ENCODE measurements at places on chromosomes 5 and 9.

DNA sequence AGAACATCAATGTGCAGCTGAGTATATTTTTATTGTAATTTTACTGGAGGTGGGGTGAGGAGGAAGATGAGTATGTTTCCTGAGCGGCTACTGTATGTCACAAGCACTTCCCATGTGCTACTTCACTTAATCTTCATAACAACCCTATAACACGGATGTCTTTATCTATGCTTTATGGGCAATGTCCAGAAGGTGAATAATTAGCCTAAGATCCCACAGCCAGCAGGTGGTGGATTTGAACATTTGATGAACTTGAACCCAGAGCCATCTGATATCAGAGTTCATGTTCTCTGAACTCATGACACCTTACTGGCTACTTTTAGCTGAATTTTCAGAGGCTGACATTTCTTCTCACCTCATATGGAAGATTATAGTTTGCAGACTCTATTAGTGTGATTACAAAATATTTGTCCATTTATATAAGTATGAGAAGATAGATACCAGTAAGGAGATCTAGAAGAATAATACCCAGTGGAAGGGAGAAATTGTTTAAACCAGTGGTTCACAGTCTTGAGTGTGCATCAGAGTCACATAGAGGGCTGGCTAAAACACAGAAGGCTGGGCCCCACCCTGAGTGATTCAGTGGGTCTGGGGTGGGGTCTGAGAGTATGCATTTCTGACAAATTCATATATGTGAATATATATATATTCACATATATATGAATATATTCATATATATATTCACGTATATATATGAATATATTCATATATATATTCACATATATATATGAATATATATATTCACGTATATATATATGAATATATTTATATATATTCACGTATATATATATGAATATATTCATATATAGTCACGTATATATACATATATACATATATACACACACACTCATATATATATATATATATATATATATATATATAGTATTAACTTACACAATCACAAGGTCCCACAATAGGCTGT, 164.4 kb upstream of the NR3C1 start:
- DNase-seq, result no peak

GRCh38 chr5:165874851-165875250, 2369.4 kb downstream of the MAT2B start:
- DNase-seq, result no peak

DNA sequence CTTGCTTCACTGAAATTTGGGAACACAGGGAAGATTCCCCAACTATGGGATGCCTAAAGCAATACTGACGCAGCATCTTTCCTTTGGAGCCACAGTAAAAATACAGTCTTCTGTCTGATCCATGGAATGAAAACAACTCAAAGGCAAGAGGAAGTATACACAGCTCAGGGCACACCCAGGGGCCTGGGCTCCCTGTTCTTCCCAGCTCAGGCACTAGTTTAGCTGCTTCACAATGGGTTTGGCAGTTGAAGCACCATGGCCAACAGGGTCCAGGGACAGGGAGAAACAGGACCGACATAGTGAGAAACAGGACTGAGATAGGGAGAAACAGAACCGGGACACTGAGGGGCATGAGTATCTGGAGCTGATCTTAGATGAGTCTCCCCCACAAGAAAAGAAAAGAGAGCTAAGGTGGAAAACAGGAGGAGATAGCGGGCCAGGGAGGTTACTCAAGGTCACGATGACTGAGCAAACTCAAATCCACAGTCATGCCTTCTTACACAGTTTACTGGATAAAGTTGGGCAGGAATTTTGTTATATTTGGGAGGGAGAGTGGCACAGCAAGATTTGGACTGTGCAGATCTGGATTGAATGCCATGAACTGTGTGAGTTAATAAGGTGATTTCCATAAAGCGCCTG, 198.8 kb downstream of the SMARCA2 start:
- no peak for DNase-seq

DNA sequence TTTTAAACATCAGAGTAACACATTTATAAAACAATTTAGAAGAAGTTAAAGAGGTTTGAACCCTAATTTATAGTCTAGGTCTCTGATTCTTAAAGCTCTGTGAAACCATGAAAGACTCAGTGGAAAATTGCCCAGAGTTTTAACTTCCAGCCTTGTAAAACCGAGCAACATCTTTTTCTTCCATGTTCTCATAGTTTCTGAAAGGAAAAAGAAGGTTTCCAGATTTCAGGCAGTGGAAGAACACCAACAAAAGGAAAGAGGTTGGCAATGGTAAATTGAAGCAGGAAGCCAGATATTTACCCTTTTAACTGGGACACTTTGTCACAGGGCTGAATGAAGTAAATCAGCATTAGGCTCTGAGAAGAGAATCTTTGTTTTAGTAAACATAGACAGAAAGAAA, 1999.3 kb downstream of the MAT2B start:
- DNase-seq, result no peak

GRCh38 chr5:117454716-117455212, 880.1 kb upstream of the SEMA6A start:
- peak; percentile 68 for DNase-seq

DNA sequence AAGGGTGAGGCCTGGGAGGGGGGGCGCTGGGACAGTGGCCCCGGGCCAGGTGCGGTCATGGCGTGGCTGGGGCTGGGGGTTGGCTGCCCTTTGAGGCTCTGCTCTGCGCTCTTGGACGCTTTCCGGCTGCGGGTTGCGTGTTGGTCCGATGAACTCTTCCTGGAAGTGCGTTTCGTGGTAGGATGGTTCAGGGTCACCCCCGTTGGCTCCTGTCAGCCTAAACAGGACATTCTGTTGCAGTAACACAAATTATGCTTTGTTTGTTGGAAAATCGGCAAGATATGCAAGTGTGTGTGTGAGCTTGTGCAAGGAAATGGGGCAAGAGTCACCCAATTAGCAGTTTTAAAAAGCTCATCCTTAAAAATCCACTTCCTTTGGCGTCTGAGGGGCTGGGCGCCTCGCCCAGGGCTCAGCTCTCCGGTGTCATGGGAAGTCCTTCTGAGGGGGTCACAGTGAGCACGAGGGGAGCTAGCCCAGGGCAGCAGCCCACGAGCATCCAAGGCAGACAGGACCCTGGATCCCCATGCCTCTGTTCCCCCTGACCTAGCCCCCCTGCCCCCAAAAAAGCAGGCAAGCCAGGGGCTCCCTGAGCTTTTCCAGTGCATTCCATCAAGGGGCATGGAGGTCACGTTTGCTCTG, 22.2 kb upstream of the RNU6ATAC start:
- DNase-seq, result peak; percentile 2

DNA sequence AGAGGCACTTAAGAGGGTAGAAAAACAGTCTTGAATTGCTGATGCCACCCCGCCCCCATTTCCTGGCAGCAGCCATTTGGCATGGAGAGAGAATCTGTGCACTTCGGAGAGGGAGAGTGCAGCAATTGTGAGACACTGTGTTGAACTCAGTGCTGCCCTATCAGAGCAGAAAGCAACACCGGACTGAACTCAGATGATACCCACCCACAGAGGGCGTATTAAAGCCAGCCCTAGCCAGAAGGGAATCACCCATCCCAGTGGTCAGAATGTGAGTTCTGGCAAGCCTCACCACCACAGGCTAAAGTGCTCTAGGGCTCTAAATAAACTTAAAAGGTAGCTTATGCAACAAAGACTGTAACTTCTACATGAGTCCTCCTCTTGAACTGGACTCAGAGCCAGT, 88.4 kb upstream of the RGS7BP start:
- no peak for DNase-seq

DNA sequence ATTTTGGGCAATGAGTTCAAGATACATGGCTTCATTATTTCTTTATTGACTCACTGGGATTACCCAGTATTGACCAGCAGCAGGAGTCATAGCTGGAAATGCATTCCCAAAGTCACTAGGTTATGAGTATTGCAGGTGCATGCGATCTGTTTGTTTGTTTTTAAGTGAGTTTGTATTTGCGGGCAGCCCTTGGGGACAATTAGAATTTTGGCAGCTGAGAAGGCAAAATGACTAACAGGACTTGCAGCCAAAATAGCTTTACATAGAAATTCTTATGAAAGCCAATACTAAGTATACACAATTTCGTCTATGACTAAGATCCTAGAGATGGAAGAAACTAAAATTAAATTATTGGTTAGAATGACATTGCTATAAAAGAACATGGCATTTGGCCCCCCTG, 18.1 kb upstream of the RGMB start:
- no peak for DNase-seq

GRCh38 chr5:156670615-156671014, 179.5 kb upstream of the PPP1R2B start:
- no peak for DNase-seq

GRCh38 chr5:98698359-98698758, 75.1 kb upstream of the RGMB start:
- DNase-seq, result no peak

DNA sequence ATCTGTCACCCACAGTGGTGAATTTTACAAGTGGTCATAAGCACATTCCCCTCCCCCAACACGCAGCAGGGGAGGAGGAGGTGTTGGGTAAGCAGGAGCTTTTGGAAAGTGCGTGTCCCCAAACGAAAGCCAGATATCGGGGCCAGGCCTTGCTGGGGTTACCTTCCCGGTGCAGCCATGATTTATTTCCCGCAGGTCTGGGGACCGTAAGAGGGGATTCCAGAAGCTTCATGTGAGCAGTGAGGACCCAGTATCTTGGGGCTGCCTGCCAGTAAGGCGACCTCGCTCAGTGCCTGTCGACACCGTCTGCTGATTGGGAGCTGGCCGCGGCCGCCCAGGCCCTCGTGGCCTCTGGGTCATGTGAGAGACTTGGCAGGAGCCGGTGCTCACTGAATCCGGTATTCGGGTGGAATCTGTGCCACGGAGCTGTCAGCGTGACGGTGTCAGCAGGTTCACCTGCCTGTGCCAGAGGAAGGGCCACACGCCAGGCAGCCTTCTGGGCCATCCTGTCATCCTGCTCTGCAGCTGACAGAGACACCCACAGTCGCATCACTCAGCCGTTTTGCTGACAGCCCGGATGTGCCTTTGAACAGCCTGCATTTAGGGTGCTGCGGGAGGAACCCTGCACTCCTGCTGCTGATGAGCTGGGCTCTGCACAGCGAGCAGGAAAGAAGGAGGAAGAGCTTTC, 37.3 kb downstream of the SEC61B start:
- DNase-seq, result peak; percentile 76

DNA sequence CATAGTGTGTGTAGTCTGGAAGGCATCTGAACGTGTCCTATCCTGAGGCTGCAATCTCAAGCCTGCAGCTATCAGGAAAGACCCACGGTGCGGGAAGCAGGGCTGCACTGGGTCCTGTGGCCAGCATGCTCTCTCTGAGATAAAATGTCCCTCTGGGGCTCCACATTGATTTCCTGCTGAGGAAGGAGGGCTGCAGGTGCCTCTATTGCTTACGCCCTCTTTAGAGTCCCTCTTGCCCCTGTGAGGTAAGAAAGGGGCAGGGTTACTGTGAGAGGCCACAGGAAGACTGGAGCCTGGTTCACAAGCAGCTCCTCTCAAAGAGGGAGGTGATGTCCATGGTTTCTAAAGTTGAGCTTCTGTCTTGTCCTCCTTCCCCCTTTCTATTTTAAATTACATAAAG, 299.9 kb upstream of the RFX3 start:
- no peak for DNase-seq

- DNase-seq, result no peak
Measured at GRCh38 chr5:68528821-68529273, 313.3 kb downstream of the PIK3R1 start.

- no peak for DNase-seq
Measured at GRCh38 chr9:2340046-2340760, 281.4 kb upstream of the VLDLR start.

- no peak for DNase-seq
Measured at GRCh38 chr9:126673689-126674364, 60.1 kb downstream of the LMX1B start.

- no peak for DNase-seq
Measured at GRCh38 chr9:72951520-72952380, 1.1 kb downstream of the ALDH1A1 start.

GRCh38 chr5:92939428-92939827, 641.6 kb downstream of the NR2F1-AS1 start:
- DNase-seq, result no peak

- DNase-seq, result peak; percentile 82
Measured at GRCh38 chr9:127930231-127931091, at the start of gene PIP5KL1. PIP5KL1 (minus strand) TSS chr9:127930777; CDS start chr9:127930752, 25 bp downstream.
